ENCODE measurements at places on chromosomes 4 and X.

DNA sequence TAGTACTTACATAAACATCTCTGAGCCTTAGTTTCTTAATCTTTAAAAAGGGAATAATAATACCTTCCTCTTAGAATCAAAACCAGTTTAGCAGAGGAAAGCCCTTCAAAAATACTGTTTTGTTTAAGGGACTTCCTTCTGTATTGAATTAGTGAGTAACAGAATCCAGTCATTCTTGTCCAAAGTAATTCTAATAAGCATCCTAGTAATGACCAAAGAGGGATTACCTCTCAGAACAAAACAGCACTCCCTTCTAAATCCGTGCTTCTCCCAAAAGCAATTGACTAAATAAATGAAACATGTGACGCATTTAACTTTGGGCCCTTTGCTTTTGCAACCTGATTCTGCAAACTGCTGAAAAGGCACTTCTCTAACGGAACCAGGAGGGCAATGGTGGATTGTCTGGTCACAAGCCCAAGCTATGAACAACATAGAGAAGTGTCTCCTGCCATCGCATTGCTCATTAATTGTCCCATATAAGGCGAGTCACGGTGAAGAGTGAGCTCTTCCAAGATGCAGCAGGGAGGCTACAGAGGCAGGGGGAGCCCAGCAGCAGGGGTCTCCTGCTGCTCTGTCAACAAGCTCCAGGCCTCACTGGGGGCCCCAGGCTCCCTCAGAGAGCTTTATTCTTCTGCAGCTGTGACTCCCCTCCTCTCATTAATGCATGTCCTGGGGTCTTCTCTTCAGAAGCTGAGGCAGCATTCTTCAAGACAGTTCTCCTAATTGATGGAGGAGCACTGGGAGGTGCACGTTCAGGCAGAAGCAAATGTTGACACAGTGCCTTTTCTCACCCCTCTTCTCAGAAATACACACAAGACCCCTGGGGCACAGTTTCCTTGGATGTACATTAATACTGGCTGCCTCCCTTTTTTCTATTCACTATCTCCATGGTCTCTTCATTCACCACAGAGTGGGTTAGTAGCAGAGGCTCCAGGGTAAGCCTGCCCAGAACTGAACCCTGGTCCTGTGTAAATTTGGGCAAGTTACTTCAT is 419.6 kb upstream of the RASGEF1B start:
- DNase-seq = no peak

- peak; percentile 17 for DNase-seq
These were observed 477 bp downstream of the KLHL13 start for GRCh38 chrX:118115953-118116712.

GRCh38 chr4:149296084-149296483 is 519.6 kb downstream of the IQCM start:
- DNase-seq = no peak

DNA sequence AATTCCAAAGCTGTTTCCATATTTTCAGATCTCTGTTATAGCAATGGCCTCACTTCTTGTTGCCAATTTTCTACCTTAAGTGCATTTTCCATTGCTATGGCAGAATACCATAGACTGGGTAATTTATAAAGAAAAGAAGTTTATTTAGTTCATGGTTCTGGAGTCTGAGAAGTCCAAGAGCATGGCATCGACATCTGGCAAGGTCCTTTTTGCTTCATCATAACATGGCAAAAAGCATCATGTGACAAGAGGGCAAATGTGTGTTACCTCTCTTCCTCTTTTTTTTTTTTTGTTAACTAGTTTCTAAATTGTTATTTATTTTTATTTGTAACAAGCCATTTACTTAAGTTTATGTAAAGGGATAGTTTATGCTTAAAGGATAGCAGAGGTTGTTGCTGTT is 45.2 kb upstream of the SYTL5 start:
- DNase-seq = no peak

DNA sequence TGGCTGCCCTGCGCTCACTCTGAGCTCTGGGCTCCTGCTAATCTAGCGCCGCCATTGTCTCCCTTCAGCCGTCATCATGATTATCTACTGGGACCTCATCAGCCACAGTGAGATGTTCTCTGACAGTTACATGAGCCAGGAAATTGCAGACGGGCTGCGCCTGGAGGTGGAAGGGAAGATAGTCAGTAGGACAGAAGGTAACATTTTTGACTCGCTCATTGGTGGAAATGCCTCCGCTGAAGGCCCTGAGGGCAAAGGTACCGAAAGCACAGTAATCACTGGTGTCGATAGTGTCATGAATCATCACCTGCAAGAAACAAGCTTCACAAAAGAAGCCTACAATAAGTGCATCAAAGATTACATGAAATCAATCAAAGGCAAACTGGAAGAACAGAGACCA is 21.8 kb upstream of the PIN4 start:
- DNase-seq = no peak

DNA sequence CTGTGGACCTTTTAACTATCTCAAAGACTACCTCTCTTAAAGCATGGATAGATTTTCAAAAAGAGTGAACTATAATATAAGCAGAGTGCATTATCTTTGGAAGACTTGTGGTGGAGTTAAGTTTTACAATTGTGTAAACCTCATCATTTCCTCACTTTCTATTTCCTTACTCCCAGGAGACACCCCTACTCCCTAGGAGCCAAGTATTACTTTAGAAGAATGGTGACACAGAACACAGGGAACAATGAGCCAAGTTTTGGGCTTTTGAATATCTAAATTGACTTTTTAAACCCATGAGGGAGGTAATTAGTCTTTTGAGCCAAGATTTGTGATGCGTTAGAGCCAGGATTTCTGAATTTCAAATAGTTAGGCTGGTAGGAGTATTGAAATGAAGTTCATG is 78.9 kb upstream of the UNC5C start:
- DNase-seq = no peak

DNA sequence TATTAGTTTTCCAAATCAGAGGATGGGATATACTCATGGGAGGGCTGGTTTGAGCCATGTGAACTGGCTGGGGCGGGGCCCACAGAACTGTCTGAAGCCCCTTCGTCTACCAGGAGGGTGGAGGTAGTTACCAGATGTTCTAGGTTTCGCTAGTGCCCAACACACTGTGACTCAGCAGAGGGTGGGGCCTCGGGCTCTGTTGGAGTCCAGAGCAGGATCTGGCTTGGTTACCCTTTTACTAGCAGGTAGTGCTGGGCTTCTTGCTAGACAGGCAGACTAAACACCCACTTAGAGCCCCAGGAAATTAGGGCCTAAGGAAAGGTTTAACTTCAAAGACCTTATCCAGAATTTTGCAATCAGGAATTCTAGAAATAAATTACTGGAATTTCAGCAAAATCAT is 56.2 kb upstream of the CHRDL1 start:
- no peak for DNase-seq

DNA sequence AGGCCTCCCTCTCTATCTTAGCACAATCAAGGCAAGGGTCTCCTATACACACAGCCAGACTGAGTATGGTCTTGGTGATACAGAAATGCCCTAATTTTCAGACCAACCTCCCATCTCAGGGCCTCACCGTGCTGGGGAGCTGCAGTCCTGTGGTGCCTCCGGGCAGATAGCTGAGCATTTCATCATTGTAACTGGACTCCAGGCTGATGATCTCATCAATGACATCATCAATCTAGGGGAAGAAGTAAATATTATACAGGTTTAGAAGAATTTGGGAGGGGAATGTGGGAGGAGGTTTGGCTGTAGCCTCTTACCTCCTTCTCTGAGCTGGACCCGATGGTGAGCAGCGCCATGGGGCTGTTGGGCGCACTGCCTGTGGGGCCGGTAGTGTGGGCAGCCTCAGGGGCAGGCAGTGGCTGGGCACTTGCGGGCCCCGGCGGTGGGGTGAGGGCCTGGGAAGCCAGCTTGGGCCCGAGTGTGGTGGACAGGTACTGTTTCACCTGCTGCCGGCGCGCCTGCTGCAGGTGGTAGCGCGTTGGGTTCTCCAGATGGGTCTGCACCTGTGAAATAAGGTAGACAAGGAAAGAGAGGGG is 5.2 kb downstream of the TFE3 start:
- no peak for DNase-seq

- DNase-seq = no peak
These were observed 291.4 kb upstream of the PRKX start for GRCh38 chrX:4004822-4005221.

GRCh38 chr4:113899271-113900070 is 80.0 kb downstream of the ARSJ start:
- DNase-seq = no peak

DNA sequence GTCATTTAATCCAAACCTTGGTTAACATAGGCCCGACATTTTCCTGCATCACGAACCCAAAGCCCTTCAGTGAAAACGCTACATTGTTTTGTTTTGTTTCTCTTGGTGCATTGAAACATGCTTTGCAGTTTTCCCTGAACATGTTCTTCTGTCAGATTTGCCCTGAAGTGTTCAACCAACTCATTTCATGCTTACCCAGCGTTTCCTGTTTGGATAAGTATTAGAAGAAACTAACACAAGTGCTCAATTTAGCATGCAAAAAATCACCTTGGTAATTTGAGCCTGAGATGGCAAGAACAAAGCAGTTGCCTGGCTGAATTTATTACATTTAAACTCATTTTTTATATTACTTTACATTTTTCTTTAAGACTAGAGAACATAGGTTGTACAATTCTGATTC is 160.1 kb upstream of the VCX3A start:
- no peak for DNase-seq

GRCh38 chr4:73341454-73341853 is 62.6 kb upstream of the ALB start:
- DNase-seq = no peak

- no peak for DNase-seq
These were observed 66.5 kb downstream of the DMP1 start for GRCh38 chr4:87716371-87717265.

DNA sequence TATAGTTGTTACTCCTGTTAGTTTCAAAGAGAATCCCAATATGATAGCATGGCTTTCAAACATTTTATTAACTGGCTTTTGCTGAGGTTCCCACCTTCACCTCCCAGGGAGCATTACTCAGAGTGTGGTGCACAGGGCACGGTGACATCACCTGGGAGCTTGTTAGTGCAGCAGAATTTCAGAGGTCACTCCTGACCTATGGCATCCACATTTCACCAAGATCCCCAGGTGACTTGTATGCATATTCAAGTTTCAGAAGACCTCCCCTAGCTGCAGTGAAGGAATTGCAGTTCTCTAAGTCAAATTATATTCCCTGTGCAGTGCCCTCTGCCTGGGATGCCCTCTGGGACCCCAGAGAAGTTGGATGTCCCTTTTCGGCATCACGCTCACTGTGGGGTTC is 29.7 kb upstream of the LNX1 start:
- DNase-seq = no peak

GRCh38 chr4:101280866-101281600 is 66.3 kb downstream of the PPP3CA start:
- no peak for DNase-seq

DNA sequence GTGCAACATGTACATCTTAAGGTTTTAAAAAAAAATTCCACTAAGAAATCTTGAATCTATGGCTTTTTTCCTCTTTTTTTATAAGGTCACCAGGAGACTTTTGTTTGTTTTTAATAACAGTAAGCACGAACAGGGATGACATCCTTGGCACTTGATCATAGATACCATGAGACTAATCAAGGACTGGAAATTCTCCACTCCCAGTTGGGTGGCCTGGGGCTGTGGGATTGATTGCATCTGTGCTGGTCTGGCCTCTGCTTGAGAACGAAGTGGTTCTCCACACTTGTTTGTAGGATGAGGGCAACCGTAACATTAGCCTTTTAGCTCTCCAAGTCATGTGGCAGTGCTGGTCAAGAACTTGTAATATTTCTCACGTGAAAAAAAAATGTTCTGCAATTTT is 35.4 kb downstream of the SNX25 start:
- DNase-seq = no peak

- DNase-seq = peak; percentile 27
These were observed at the start of gene POU4F2 for GRCh38 chr4:146638786-146639505. Gene POU4F2 (plus strand): TSS chr4:146638893. CDS start chr4:146639141, 248 bp downstream.

DNA sequence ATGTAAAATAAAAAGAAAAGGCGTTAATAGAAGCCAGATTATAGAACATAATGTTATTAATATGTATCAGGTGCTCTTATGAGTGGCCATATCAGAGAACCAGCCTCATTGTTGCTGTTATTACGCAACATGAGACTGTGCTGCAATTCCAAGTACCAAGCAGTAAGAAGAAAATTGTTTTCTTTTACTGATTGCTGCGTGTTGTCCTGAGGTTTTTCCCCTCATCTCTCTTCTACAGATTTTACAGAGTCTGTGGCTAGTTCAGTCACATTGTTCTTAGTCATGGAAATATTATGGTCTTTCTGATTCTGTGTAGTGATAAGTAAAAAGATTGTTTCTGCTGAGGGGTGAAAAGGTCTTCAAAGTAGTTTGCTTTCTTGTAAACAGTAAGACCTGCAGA is 55.9 kb downstream of the NPNT start:
- DNase-seq = no peak

DNA sequence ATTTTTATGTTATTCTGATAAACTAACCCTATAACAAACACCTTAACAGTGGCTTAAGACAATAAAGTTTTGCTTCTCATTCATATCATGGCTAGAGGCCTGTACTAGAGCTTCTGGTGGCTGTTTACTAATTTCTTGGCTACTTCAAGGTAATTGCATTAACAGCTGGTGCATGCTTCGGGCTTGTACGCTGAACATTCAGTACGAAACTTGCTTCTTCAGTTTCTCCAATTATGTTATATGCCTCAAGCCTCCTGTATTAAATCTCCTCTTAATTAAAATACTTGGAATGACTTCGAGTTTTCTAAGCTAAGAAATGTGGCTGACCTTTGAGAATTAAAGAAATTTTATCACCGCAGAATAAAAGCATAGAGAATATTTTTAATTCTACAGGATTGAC is 138.9 kb upstream of the TRAM1L1 start:
- DNase-seq = no peak

DNA sequence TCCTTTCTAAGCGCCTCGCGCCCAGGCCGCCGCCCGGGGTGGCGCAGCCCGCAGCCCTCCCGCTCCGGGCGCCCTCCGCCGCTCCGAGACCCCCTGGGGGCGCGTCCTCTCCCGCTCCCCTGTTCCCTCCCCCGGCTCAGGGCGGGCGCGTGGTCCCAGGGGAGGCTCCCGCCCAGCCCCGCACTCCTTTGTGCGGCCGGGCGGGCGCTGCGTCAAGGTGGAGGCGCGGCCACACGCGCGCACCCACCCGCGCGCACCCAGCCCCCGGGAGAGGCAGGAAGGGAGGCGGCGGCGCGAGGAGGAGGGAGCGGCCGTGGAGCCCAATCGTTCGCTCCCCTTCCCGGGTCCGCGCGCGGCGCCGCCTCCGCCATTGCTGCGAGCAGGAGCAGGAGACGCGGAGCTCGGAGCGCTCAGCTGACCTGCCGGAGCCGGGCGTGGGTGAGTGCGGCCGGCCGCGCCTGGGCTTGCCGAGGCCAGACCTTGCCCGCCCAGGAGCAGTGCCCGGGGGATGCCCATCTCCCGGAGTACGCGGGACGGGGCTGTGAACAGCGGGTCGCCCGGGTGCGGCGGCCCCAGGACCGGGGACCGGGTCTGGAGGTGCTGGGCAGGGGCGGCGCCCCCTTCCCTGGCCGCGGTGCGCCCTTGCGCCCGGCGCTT is at the start of gene NSG1:
NSG1 (plus strand) TSS at position 367 of the 657 bp plus-strand sequence. CDS start 528 bp downstream, outside the sequence.
- DNase-seq = peak; percentile 96

GRCh38 chrX:39672405-39672804 is 425.4 kb downstream of the BCOR start:
- DNase-seq = no peak

- DNase-seq = no peak
These were observed 18.4 kb upstream of the MYOZ2 start for GRCh38 chr4:119116925-119117900.

GRCh38 chrX:7542587-7543380 is 300.2 kb upstream of the VCX start:
- DNase-seq = no peak
